ENCODE measurements at places on chromosomes 12 and 14. TPM values are rescaled to one million over a fixed set of nuclear protein-coding genes. Genes with fewer than 3 reads are reported as not detected.

The SYCP3 gene
- 0.50 TPM for total RNA-seq

The HEATR5A gene
- total RNA-seq = 23.6 TPM

The HOXC12 gene
- not detected for total RNA-seq

The PMCH gene
- total RNA-seq = 8.4 TPM

The DNAI7 gene
- total RNA-seq = not detected

The EIF5 gene
- total RNA-seq = 260 TPM

The SEL1L gene
- total RNA-seq = 58.8 TPM

The KRT5 gene
- not detected for total RNA-seq

The HHIPL1 gene
- total RNA-seq = not detected

The ADAM20 gene
- total RNA-seq = 0.44 TPM

The ENDOU gene
- 0.09 TPM for total RNA-seq

The TRIM9 gene
- total RNA-seq = 0.52 TPM

The RNASE8 gene
- total RNA-seq = not detected

The CLEC2B gene
- total RNA-seq = 13.0 TPM

The TMEM119 gene
- total RNA-seq = 0.47 TPM

The TRMT5 gene
- 18.0 TPM for total RNA-seq

The C12orf54 gene
- not detected for total RNA-seq

The FBXL14 gene
- total RNA-seq = 18.8 TPM

The CLEC2A gene
- not detected for total RNA-seq

The SMOC1 gene
- not detected for total RNA-seq

The FOXG1 gene
- not detected for total RNA-seq

The GPR84 gene
- 1.5 TPM for total RNA-seq

The ZC3H14 gene
- total RNA-seq = 59.2 TPM

The LRRK2 gene
- total RNA-seq = not detected

The CLEC6A gene
- total RNA-seq = not detected

The GOLT1B gene
- 41.1 TPM for total RNA-seq

The SLC10A1 gene
- total RNA-seq = not detected

The PRH2 gene
- not detected for total RNA-seq

The SPIC gene
- total RNA-seq = not detected

The CCDC175 gene
- not detected for total RNA-seq

The PIGH gene
- total RNA-seq = 21.2 TPM

The AMN gene
- 0.35 TPM for total RNA-seq

The CLEC12A gene
- not detected for total RNA-seq

The KRT1 gene
- not detected for total RNA-seq

The SERPINA12 gene
- not detected for total RNA-seq

The GALNT16 gene
- not detected for total RNA-seq

The DNAH10 gene
- total RNA-seq = 0.14 TPM

The RAB2B gene
- 26.5 TPM for total RNA-seq

The FGF6 gene
- not detected for total RNA-seq

The ACTR10 gene
- 38.7 TPM for total RNA-seq

The CAPRIN2 gene
- total RNA-seq = 8.6 TPM

The PPP1R1A gene
- total RNA-seq = not detected

The OR6S1 gene
- not detected for total RNA-seq

The NIN gene
- 40.2 TPM for total RNA-seq

The CLIP1 gene
- 60.8 TPM for total RNA-seq

The COX8C gene
- total RNA-seq = not detected

The ERBB3 gene
- 0.14 TPM for total RNA-seq

The KRT6A gene
- total RNA-seq = not detected

The ANKRD52 gene
- 69.0 TPM for total RNA-seq

The SRRM4 gene
- total RNA-seq = not detected

The CKB gene
- 21.1 TPM for total RNA-seq

The CAPZA3 gene
- total RNA-seq = not detected

The C1QL4 gene
- total RNA-seq = not detected

The LRRC9 gene
- not detected for total RNA-seq

The PSME1 gene
- total RNA-seq = 306 TPM

The AQP6 gene
- total RNA-seq = not detected

The DAO gene
- total RNA-seq = not detected

The FLRT2 gene
- not detected for total RNA-seq

The SRSF5 gene
- total RNA-seq = 319 TPM
